Stimulated activated CD8-positive, alpha-beta memory T cell treated with anti-CD3 and anti-CD28 coated beads, Interleukin-7, amount 100 ng/mL, for 48 hours (primary cell): ENCODE measurements at places on chromosomes 4 and X.
A peak's percentile ranks its signal among the peaks of the same experiment; 100 is the strongest.

GRCh38 chrX:57528670-57529255 is 63.0 kb upstream of the ZXDB start:
- DNase-seq: no peak

GRCh38 chrX:42944381-42944998 is 166.5 kb upstream of the PPP1R2C start:
- no peak for DNase-seq

DNA sequence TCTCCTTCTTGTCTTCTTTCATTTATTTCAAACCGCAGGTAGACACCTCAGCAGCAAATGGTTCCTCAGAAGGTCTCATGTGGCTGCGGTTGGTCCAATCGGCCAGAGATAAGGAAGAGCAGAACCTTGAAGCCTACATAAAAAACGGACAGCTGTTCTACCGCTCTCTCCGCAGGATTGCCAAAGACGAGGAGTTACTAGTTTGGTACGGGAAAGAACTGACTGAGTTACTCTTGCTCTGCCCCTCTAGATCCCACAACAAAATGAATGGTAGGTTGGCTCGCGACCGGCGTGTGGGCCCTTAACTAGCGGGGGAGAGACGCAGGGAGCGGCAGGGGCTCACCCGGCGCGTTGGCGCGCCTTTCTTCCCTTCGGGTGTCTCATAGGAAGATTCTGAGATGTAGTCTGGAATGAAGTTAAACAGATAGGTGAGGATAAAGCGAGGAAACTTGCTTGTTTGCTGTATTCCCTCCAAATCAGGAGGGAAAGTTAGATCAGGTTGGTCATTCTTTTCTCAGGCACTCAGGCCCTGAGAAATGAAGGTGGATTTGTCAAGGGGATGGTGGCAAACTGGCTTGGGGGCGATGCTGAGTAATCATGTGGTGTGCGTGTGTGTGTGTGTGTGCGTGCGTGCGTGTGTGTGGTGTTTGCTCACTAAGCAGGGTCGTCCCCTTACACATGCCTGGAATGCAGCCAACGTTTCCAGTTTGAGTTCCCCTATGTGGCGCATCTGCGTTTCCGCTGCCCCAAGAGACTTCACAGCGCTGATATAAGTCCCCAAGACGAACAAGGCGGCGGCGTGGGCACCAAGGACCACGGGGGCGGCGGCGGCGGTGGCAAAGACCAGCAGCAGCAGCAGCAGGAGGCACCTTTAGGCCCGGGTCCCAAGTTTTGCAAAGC is 4.2 kb downstream of the PRDM8 start:
- peak; percentile 39 for DNase-seq

DNA sequence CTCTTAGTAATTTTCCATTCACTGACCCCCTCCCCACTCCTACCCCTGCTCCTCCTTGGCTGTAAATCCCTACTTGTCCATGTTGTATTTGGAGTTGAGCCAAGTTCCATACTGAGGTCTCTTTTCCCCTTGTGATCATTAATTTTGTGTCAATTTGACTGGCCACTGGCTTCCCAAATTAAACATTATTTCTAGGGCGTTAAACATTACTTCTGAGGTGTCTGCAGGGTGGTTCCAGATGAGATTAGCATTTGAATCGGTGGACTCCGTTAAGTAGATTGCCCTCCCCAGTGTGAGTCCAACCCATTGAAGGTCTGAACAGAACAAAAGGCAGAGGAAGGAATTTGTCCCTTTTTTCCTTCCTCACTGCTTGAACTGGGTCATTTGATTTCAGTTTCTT is 25.7 kb downstream of the SLC39A8 start:
- no peak for DNase-seq

DNA sequence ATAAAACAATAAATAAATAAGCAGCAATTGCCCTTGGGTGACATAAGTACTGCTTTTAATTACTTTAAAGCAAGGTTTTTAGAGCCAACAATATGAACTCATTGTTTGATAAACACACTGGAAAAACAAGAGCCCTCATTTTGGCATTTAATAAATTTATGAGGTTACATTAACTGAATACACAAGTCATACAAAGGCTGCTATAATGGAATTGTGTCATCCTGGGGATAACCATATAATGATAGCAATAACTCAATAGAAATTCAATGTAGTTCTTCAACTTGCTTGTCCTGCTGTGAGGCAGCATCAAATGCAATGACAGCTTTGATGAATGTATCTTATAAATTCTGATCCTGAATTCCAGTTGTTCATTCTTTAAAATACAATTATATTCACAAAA is 1512.5 kb downstream of the STIM2 start:
- no peak for DNase-seq

GRCh38 chrX:153771415-153772315 is 7.6 kb downstream of the PLXNB3 start:
- no peak for DNase-seq

GRCh38 chr4:71113294-71113693 is 119.8 kb downstream of the DCK start:
- DNase-seq: no peak

- DNase-seq: no peak
Observed at GRCh38 chr4:655464-656151, 18.5 kb downstream of the ATP5ME start.

GRCh38 chrX:43809463-43809862 is 72.8 kb downstream of the MAOB start:
- no peak for DNase-seq

DNA sequence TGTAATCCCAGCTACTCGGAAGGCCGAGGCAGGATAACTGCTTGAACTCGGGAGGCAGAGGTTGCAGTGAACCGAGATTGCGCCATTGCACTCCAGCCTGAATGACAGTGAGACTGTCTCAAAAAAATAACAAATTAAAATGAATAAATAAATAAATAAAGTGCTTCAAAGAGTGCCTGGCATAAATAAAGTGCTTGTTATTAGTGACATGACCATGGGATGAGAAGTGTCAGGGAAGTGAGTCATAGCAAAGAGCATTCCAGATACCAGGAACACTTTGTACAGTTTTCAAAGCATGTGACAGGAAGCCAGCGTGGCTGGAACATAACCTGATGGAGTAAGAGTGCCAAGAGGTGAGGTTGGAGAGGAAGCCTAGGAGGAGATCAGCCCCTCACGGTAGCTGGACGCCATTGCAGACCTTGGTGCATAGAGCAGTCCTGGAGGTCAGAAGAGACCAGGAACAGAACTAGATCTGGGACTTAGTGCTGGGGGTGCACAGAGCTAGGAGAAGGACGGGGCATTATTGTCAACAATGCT is 6.0 kb upstream of the WDR13 start:
- DNase-seq: no peak

GRCh38 chrX:31934842-31935370 is 863.1 kb upstream of the FTHL17 start:
- no peak for DNase-seq

DNA sequence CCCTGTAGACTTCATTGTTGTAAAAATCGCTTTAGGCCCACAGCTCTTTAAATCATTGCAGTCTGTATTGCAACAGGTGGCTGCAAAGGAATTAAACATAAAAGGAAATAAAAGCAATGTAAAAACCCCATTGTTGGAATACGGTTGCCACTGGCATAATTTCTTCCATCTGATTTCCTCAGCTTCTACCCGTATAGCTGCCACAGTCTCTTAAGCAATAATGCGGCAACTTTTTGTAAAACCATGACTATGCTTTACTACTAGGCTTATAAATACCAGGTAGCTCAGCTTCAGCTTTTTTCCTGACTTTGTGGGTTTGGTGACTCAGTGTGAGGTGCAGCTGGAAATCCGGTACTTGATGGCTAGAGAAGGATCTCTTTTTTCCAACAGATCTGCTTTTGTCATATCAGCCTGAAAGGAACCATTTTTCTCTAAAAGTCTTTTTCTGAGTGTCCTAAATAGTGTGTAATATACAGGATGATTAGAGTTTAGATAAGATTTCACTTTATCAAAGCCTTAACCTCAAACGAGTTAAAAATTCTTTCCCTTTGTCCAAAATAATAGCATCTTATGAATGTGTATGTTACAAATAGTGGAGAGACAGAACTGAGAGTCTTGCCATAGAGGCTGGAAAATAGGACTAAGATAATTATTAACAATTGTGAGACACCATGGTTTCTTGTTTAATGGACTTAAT is 268.0 kb downstream of the ADGRL3 start:
- DNase-seq: no peak

DNA sequence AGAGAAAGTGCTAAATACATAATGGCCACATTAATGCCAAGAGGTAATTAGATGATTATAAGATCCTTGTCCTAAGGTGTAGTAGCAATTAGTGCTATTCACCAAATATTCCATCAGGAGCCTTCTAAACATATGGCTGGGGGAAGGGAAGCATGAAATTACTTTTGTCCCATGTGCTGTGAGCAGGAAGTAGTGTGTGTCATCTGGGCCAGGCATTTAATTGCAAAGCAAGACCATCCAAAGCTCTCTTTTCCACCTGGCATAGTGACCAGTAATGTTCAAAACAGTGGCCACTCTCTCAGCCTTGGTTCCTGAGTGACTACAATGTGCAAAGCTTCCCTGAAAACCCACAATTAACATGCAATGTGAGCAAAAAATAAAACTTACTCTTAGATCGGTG is 144.2 kb upstream of the FAM241A start:
- DNase-seq: no peak

DNA sequence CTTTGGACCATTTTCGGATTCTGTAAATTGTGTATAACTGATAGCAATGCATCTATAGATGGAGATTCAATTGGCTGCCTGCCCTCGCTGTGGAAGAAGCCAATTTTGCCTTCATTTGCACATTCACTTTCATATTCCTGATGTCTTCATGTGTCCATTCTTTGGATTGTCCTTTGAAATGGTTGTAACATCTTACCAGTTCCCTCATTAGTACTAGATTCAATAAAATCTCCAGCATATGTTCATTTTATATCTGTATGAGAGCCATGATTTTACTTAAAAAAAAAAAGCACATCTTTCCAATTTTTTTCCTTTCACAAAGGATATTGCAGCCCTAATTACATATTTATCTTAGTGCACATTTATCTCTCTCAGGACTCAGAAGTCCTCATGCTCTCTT is 61.7 kb downstream of the BEND2 start:
- DNase-seq: no peak

DNA sequence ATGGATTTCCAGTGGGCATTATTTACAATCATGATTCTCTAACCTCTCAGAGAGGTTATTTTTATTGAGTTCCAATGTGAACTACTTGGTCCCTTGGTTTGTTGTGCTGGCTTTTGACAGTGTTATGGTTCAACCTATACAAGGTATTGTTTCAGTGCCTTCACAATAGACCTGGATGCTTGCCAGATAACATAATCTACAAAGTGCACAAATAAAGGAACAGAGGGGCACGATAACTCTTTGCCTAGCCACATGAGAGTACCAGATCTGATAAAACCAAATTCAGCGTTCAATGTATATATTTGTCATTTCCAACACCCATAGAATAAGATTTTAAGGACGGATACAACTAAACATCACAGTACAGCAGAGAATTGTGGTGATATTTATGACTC is 120.8 kb downstream of the RASL11B start:
- DNase-seq: no peak

- DNase-seq: no peak
Observed at GRCh38 chr4:4302416-4302815, 12.4 kb downstream of the ZBTB49 start.

DNA sequence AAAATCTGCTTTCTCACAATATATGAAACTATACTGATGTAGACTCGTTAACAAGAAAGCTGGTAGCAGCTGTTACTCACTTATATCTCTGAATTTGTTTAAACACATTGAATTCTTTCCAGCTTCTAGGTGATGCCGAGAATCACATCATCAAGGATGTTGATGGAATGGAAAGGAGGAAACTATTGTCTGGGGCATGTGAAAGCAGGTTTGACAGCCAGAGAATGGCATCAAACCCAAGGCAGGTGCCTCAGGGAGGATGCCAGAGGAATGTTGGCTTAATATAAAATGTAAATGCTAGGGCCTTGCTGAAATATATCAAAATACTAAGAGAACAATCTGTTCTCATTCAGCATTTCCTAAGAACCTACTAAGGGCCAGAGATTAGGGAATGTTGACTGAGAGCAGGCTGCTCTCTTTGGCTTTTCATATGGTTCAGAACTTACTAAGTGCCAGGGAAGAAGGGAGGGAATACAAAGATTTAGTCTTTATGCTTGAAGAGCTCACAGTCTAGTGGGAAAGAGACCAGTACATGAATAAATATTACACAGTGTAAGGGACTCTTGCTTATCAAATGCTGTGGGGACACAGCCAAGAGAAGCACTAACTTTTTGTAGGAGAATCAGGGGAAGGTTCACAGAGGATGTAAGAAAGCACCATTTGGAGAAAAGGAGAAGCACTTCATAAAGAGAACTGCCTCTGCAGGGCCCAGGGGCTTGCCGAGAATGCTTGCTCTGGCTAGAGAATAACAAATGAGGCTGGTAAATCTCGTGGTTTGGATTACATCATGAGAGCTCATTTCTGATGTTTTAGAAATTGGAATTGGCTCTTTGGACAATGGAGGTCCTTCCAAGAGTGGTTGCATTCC is 14.7 kb downstream of the SLIT2 start:
- no peak for DNase-seq

- no peak for DNase-seq
Observed at GRCh38 chr4:87092389-87093141, 127.9 kb downstream of the KLHL8 start.

- DNase-seq: no peak
Observed at GRCh38 chr4:54548831-54549460, 108.8 kb upstream of the KIT start.

GRCh38 chr4:159177265-159178150 is 74.6 kb downstream of the RAPGEF2 start:
- DNase-seq: no peak

GRCh38 chr4:36282503-36283030 is 1.2 kb downstream of the DTHD1 start:
- DNase-seq: no peak

- no peak for DNase-seq
Observed at GRCh38 chr4:135605076-135605475, 1403.5 kb upstream of the PABPC4L start.

DNA sequence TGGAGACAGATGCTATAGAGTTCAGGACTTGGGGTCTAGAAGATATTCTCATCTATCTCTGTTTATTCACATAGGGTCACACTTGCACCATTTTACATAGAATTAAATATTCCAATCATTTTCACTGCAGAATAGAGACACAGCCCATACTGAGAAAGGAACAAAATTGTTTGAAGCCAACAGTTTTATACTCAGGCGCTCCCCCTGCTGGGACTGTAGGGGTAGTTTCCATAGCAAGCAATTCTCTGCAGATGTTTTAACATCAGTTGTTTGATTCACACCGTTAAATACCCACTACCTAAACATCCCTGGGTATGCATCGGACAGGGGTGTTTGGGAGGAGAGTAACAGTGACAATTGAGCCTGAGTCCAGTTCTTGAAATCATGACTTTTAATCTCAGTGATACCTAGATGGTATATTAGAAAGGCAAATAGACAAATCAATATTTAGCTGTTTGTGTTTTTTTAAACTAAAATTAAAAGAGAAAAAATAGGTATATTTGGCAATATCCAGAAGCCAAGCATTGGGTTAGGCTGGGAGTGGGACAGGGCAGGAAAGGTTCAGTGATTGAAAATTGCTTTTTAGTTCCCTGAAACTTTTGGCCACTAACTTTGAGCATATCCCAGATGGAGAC is 33.8 kb downstream of the LONRF3 start:
- DNase-seq: no peak

GRCh38 chr4:165553221-165553810 is 174.5 kb downstream of the CPE start:
- no peak for DNase-seq
